CD4-positive, alpha-beta memory T cell (primary cell): ENCODE measurements at places on chromosomes 3 and 15. TPM values are rescaled to one million over a fixed set of nuclear protein-coding genes. Genes with fewer than 3 reads are reported as not detected.
A peak's percentile ranks its signal among the peaks of the same experiment; 100 is the strongest.

DNA sequence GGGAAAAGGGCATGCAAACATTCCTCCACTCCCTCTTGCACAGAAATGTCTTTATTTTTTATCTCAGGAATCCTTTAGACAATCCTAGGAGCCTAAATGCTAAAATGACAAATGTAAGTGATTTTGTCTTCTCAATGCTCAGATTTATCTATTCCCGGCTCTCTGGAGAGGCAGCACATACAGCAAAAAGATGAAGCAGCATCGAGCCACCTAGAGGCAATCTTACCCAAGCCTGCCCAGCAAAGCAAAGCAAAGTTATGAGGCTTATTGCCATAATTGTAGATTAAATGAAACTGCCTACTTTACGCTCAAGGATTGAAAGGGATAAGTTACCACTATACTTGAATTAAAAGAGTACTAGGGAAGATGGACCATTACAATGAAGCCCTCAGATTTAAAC, 750.4 kb upstream of the NR2F2 start:
- DNase-seq = no peak

GRCh38 chr15:39052323-39052705, 487.7 kb upstream of the RASGRP1 start:
- no peak for DNase-seq

DNA sequence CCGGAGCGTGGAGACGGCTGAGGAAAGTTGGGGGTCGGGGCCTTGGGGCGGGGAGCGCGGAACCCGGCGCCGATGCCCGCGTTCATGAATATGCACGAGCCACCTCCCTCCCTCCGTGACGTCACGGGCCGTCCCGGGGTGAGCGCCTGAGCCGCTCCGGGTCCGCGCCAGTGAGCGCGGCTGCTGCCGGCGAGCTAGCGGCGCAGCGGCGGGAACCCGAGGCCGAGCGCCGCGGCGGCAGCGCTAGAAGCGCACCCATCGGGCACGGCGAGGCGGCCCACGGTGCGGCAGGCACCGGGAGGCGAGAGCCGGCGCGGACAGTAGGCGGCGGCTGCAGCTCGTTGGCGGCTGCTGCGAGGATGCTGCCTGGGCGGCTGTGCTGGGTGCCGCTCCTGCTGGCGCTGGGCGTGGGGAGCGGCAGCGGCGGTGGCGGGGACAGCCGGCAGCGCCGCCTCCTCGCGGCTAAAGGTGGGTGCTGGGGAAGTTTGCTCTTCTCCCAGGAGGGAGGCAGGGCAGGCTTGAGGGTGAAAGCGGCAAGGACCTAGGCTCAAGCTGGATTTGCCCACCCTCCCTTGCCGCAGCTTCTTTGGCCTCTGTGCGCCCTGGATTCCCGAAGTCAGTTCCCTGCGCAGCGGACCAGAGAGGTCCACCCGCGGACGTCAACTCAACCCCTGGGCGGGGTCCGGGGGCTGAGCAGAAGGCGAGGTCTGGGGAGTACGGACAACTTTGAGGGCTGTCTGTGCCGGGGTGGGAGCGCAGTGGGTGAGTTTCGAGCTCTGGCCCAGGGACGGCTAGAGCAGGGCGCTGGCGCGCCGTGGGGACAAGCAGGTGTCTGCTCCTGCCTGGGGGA, at the start of gene CLSTN2:
CLSTN2 (plus strand) TSS at position 170 of the 850 bp plus-strand sequence.
- no peak for DNase-seq

GRCh38 chr3:93843981-93844380, 129.7 kb downstream of the PROS1 start:
- no peak for DNase-seq

GRCh38 chr3:46883054-46883829, 5.7 kb downstream of the PTH1R start:
- no peak for DNase-seq

DNA sequence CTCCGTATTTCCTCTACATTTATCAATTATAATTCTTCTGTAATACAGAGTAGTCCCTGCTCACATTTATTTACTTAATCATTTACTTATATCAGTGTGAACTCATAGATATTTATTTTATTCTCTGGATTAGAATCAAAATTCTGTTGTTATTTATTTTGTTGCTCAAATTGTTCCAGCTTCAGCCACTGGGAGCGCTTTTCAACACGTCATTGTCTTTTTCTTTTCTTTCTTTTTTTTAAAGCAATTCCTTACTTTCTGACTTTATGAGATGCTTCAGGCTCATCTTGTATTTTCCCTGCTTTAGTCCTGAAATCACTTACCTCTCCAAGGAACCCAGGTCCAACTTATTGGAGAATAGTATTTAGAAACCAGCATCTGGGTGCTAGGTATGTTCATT, 53.4 kb downstream of the GLCE start:
- DNase-seq = no peak

GRCh38 chr3:142180761-142181362, 31.5 kb upstream of the TFDP2 start:
- peak; percentile 5 for DNase-seq

- DNase-seq = no peak
Measured at GRCh38 chr3:142056656-142057330, 92.6 kb downstream of the TFDP2 start.

DNA sequence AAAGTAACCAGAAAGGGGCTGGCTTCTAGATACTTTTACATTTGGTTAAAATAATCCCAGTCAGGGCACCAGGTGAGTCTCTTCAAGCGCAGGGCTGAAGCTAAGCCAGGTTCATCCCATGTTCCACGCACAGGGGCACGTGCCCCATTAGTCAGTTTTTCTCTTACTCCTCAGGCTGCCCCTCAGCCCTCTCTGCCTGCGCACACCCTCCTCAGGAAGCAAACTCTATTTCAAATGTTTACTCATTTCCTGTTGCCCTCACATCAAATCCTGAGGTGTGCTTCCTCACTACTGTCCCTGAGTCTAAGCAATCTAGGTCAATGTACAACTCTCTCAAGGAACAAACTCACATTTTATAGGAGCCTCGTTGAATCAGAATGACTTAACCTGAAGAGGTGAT, 48.5 kb downstream of the THBS1 start:
- DNase-seq = peak; percentile 69

- DNase-seq = no peak
Measured at GRCh38 chr3:186529201-186529999, 14.8 kb downstream of the CRYGS start.

DNA sequence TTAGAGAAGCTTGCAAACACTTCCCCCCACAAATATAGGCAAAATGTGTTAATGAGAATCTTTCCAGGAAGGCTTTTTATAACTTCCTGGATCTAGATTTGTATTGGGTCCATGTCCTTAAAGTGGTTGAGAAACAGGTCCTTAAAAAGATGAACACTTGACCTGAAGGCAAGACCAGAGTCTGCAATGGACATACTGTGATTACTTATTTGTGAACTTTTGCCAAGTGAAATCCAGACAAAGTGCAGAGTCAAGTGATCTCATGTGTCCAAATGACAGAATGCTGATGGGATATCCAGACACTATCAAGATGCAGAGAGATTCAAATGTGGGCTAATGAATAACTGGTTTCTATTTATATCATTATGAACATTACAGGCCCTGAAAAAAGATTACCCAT, 43.8 kb downstream of the FRMD4B start:
- DNase-seq = no peak

GRCh38 chr15:75532413-75533250, 46.5 kb downstream of the PTPN9 start:
- DNase-seq = no peak

DNA sequence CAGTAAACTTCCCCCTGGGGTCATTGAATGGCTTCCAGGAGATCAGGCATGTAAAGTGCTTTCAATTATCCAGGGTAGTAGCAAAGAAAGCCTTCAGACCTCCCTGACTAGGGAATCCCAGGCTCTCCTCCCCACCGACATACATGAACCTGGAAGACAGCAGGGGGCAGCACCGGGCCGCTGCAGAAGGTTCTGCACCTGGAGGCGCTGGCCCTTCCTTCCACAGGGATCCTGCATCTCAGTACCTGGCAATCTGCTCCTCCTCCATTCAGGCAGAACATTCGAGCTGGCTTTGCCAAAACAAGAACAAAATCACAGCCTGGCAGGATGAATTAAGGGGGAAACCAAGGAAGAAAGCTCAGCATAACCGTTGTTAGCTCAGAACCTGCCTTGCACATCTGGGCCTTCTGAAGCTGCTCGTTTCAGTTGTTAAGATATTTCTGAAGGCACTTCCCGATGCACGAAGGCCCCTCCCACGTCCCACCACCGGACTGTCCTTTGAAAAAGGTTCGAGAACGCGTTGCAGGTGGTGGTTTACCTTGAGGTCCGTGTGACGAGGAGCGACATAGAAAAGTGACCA, 237.7 kb downstream of the SLCO3A1 start:
- no peak for DNase-seq

- no peak for DNase-seq
Measured at GRCh38 chr3:12907729-12908128, 66.4 kb upstream of the RPL32 start.

DNA sequence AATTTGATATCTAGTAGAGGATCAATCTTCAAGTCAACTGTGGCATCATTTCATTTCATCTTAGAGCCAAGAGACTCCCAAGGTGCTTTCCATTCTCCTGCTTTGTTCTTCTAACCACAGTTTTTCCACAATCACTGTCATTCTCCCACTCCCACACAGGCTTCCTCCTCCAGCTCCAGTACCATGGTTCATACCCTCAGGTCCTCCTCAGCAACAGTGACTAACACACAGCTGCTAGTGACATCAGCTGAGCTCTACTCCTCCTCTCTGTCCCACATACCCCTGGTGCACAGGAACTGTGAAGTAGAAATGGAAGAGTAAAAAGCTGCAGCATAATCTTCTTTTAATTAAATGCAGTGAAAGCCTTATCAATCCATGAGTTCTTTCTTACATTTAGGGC, 200.2 kb upstream of the DPH6 start:
- DNase-seq = no peak

- DNase-seq = peak; percentile 17
Measured at GRCh38 chr3:23202203-23202920, 765 bp upstream of the UBE2E2 start.

- DNase-seq = no peak
Measured at GRCh38 chr15:22980189-22981050, at the start of gene CYFIP1. TSS of gene CYFIP1 (minus strand) at chr15:22980368. CDS start at chr15:22947285, 33,083 bp downstream.

DNA sequence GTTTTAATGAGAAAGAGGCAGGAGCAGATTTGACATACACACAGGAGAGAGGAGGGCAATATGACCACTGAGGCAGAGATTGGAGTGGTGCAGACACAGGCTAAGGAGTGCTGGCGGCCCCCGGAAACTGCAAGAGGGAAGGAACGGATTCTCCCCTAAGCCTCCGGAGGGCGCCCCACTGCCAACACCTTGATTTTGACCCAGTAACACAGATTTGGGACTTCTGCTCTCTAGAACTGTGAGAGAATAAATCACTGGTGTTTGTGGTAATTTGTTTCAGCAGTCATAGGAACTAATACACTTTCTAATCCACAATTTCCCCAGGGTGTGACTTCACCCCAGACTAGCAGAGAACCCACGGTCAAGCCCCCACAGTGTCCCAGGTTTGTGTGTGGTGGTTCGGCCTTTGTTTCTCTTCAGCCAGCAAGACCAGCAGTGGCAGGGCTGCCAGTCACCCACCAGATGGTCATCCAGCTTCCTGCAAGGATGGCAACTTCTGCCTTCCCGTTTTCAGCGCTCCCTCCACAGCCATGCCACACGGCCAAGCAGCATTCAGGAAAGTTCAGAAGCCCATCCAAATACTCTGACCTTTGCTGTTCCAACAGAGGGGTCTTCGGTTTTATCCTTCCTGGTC, 23.6 kb upstream of the TSPAN3 start:
- no peak for DNase-seq

DNA sequence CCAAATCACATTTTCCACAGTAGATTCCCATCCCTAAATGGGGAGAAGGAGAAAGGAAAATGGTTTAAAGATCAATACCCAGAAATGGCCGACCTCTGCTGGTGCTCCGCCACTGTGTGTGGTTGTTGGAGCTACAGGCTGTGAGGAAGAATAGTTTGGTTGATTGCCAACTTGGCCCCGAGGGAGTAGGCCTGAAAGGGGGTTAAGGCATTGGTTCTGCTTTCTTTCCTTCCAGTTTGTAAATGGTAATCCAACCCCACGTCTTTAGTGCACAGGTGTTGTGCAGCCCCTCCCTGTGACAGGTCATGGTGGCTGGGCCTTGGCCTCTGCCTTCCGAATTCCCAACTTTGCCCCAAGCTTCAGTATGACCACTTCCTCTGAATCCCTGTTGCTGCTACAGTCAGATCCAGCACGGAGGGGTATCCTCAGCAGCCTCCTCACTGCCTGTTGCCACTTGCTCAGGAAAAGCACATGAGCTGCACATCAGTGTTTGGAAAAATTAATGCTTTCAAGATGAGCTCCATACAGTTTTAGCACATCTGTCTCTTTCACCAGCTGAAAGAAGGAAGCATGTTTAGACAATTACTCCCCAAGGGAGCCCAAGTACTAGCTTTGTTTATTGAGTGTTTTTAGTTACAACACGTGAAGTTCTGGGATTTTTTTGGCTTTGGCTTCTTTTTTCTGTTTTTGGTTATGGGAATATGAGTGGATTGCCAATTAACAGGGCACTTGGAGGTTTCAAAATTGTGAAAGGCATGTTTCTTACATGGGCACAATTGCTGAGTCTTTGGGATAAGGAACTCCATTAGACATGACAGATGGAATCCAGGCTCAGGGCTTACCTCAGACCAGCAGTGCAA, 92.3 kb upstream of the ROPN1 start:
- no peak for DNase-seq

DNA sequence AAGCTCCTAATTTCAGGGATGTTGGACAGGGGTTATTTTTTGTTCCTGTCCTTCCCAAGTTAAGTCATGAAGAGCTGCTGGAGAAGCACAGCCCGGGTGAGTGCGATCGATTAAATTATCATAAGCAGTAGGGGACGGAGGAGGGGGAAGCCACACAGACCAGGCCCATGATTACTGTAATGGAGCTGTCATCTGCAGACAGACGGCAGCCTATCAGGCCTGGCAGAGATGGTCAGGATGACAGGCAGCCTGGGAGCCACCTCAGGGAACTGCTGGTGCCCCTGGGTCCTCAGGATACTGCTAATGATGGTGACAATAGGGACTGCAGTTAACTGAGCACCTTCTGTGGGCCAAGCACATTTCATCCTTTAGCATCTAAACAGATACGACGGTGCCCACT, 147.7 kb downstream of the RAB11A start:
- no peak for DNase-seq

Gene THRB
- polyA plus RNA-seq = 0.03 TPM

Gene FOXB1
- polyA plus RNA-seq = 0.14 TPM

Gene B3GNT5
- 0.53 TPM for polyA plus RNA-seq

Gene SMARCC1
- 29.5 TPM for polyA plus RNA-seq

Gene AHSG
- polyA plus RNA-seq = not detected

Gene NAALADL2
- not detected for polyA plus RNA-seq

Gene CYP1A2
- polyA plus RNA-seq = not detected

Gene CACNA2D2
- polyA plus RNA-seq = 0.24 TPM

Gene KCNH8
- polyA plus RNA-seq = not detected

Gene PLA2G4E
- not detected for polyA plus RNA-seq

Gene GALNT15
- not detected for polyA plus RNA-seq

Gene PAK2
- 29.1 TPM for polyA plus RNA-seq
